ENCODE measurements at places on chromosomes 6 and 20. TPM values are rescaled to one million over a fixed set of nuclear protein-coding genes. Genes with fewer than 3 reads are reported as not detected.

C6orf141 gene
- total RNA-seq: 6.5 TPM

DNA sequence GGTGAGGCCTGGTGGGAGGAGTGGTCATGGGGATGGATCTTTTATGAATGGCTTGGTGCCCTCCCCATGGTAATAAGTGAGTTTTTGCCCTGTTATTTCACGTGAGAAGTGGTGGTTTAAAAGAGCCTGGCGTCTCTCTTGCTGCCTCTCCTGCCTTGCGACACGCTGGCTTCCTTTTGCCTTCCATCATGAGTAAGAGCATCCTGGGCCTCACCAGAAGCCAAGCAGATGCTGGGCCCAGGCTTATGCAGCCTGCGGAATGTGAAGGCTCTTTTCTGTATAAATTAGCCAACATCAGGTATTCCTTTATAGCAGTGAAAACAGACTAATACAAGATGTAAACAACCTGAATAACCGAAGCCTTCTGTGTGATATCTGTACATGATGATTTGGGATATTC is 27.6 kb downstream of the VTA1 start:
- DNase-seq: no peak

LTB gene
- not detected for total RNA-seq

SLC16A10 gene
- 0.63 TPM for total RNA-seq

ZSCAN9 gene
- 15.5 TPM for total RNA-seq

GRCh38 chr6:122715725-122716124 is 63.8 kb upstream of the FABP7 start:
- DNase-seq: peak; percentile 67

- no peak for DNase-seq
Observed at GRCh38 chr20:53023732-53024520, 51.8 kb downstream of the TSHZ2 start.

DNA sequence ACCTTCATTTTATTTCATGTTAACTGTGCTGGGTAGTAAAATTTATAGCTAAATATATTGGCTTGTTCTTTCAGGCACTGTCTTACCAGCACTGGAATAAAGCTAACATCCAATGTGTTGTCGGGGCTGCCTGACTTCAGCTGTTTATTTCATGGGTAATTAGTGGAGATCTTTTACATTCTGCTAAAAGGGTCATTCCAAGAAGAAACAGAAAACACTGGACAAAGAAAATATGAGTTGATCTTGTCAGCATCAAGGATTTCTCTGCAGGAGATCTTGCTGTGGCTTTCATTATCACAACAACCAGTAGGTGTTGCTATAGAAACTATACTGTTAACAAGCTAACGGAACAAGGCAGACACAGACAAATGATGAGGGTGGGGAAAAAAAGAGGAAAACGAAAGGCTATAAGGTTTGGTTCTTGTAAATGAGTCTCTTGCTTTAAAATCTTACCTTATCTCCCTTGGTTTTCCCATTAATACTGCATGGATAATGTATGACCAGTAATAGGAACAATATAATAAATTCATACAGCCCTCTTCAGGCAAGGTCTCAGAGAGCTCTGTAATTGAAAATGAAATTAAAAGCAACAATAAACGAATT is 206.8 kb downstream of the SIM1 start:
- DNase-seq: peak; percentile 81

DNA sequence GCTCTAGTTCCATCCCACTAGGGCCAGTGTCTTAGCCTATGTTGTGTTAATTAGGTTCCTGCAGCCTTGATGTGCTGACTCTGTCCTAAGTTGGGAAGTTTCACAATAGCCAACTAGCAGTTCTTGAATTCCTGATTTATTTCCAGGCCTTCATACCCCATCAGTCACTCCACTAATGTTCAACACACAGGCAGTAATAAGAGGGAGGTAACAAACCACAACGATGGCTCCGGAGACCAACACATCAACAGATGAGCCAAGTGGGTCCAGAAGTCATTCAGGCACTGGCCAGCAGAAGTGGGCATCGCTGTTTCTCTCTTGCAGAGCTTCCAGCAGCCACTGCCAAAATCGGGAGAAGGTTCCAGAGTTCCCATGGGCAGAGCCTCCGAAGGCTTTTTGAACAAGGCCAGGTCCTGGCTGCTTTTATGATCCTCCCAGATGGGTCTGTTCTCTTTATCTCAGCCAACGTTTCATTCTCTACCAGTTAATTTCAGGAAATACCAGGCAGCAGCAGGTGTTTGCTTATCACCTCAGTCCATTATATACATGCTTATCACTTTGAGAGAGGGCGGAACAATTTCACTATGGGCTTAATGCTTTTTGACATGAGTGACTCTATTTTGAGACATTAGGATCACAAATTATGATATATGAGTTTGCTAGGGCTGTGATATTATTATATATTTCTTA is 48.5 kb upstream of the NOP56 start:
- no peak for DNase-seq

- DNase-seq: peak; percentile 53
Observed at GRCh38 chr6:19851241-19852089, 14.3 kb downstream of the ID4 start.

GRCh38 chr20:25338112-25339023 is 52.3 kb downstream of the ABHD12 start:
- no peak for DNase-seq

DNA sequence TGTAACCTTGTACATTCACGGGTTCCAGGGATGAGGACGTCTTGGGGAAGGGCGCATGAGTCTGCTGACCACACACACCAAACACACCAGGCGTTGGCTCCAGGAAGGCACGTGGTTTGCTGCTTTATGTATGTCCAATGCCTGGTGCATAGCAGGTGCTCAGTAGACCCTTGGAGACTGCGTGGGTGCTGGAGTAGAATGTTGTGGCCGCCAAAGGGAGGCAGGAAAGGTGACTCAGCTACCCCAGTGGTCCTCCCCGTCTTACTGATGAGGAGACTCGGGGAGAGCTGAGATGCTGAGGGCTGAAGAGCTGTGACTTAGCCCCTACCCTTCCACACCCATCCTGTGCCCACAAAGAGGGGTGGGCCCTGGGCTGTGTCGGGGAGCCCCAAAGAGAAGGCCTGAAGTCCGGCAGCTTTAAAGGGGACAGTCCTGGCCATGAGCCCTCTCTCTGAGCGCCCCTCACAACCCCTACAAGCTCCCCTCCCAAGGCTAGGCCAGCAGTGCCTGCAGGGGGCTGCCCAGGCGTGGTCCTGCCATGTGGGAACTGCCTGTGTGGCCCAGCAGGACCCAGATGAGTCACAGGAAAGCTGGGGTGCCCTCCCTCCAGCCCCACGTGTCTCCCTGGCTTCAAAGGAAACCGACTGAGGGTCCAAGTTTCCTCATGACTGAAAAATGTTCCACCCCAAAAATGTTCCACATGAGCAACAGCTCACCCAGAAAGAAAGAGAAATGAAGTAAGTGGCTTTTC is 28.0 kb upstream of the PTGIS start:
- DNase-seq: peak; percentile 93

TMEM217 gene
- total RNA-seq: 0.40 TPM
